ENCODE measurements at places on chromosomes 3 and 15. TPM values are rescaled to one million over a fixed set of nuclear protein-coding genes. Genes with fewer than 3 reads are reported as not detected.

DNA sequence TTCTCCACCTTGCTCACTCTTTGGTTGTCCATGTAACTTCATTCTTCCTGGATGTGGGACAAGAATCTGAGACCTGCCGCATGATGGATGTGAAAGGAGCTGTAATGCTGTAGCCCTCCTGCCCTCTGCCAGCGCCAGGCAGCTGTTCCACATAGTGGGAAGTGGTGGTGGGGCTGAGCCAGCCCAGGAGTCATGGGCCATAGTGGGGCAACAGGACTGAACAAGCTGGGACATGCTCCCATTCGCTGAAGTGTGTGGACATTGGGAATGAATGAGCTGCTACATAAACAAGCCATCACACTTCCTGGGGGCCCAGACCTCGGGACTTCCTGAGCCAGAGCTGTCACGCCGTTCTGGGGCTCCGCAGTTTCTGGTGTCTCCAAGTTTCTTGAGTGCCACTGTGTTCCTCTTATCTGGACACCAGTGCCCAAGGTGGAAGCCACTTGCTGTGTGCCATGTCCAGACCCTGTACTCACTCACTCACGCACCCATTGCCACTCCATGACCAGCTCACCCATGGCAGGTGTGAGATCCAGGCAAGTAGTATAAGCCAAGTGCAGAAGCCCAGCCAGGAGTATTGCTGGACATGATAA, 624.3 kb upstream of the EPHA6 start:
- no peak for DNase-seq

- no peak for DNase-seq
Measured at GRCh38 chr3:45123581-45124269, 22.5 kb downstream of the CDCP1 start.

- no peak for DNase-seq
Measured at GRCh38 chr3:46130631-46131310, 77.3 kb downstream of the CCR1 start.

- DNase-seq = no peak
Measured at GRCh38 chr15:94135486-94136147, 95.7 kb upstream of the MCTP2 start.

DNA sequence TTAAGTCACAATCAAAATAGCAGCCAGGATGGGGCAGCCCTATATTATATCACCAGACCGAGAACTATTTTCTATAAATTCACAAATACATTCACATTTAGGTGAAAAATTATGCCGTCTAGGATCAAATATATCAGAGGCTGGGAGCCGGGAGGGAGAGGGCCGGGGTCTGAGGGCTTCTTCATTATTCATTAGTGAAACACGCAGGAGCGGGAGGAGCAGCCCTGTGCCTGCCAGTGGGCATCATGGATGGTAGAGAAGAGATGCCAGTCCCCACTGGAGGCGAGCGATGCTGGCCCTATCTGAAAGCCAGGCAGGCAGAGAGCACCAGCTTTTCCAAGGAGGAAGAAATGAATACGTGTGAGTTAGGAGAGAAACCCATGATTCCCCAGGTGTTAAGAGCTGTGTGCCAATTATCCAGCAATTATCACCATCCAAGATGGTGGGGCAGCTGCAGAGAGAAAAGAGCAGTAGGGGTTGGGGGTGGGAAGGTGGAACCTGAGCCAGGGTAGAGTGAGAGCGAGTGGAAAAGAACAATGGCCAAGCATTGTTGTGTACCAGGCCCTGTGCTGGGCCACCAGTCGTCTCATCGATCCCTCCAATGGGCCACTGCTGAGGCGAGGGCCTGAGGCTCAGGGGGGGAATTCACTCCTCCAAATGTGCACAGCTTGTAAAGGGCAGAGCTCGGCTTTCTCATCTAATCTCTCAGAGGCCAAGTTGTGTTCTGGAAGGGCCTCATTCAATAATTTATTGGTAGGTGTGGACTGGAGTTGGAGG, 261.3 kb upstream of the TLE3 start:
- DNase-seq = no peak

DNA sequence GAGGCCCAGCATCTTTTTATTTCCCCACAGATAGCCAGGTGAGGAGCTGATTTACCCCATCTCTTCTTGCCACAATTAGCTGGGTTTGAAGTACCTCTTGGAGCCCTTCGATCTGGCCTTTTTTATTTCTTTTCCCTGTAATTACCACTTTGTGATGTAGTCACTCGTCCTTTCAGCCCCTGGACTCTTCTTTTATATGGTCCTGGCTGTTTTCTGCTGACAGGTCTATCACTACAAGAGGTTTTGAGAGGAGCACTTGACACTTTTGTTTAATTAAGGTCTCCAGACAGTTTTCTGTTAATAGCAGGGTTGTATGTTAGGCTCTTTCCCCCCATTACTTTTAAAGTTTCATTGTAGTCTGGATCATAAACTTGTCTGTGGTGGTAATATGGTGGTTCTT, 11.8 kb downstream of the ATXN7 start:
- no peak for DNase-seq

- DNase-seq = no peak
Measured at GRCh38 chr3:16064642-16065414, 109.7 kb upstream of the GALNT15 start.

GRCh38 chr3:10397879-10398278, 77.0 kb upstream of the SEC13 start:
- DNase-seq = no peak

GRCh38 chr15:74878273-74878672, 5.1 kb upstream of the SCAMP2 start:
- no peak for DNase-seq

DNA sequence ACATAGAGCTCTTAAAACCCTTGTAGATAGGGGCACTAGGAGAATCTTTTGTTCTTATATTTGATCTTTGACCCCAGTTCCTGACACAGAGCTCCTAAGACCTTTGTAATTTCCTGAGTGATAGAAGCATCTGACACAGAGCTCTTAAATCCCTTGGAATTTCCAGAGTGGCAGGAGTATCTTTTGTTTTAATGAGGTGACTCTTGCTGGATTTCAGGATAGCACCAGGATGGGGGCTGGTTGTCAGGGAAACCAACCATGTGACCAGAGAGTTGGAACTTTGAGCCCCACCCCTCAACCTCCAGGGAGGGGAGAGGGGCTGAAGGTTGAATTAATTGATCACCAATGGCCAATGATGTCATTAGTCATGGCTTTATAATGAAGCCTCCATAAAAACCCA, 47.6 kb upstream of the ST8SIA2 start:
- DNase-seq = no peak

GRCh38 chr15:41594801-41595746, 36.1 kb downstream of the TYRO3 start:
- DNase-seq = no peak

DNA sequence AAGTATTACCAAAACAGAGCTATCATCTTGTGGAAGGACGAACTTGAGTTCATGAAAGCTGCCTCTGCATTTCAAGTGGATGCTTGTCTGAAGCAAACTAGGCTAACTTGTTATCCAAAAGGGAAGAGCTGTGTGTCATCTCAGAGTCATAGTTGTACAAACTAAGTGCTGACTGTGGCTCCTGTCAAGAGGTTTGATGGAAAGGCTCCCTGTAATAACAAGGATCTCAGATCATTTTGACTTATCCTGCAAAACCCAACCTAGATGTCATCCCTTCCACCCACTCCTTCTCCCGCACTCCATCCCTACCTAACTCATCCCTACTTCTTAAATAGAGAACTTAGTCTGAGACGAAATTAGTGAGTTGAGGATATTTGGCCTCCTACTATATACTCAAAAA, 110.8 kb downstream of the NR2E3 start:
- DNase-seq = no peak

GRCh38 chr3:45607790-45608189, 13.2 kb downstream of the LIMD1 start:
- DNase-seq = no peak

GRCh38 chr3:152202976-152203626, 65.6 kb upstream of the MBNL1 start:
- DNase-seq = no peak

DNA sequence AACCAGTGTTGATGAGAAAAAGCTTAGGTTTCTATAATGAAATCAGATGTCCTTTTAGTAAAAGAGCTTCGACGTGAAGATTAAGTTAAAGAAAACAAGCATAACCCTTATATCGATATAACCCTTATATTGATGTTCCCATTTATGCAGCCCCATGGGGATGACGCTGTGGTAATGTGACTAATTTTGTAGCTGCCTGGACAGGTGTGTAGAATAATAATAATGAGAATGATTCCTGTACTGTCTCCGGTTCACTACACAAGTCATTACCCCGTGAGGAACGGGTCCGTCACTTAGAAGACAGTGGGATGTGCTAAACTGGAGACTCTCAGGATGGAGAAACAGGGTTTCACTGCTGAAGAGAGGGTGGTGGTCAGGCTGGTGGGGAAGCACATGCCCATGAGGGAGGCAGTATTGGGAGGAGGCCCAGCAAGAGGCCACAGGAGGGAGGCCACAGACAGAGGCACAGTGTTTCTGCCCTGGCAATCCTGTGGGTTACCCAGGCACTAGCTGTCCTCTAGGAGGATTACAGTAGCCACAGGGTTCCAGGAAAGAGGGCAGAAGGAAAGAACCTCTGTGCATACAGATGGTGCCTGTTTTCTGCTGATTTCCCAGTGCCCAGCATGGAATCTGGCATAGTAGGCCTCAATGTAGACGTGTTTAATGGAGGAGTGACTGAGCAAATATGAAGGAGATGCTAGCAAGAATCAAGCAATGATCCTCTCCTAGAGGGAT, 191.1 kb upstream of the TSC22D2 start:
- no peak for DNase-seq

Gene SEMA5B
- 0.13 TPM for total RNA-seq

Gene GRM7
- not detected for total RNA-seq

Gene MTMR10
- total RNA-seq = 27.3 TPM

Gene PLD1
- total RNA-seq = 67.9 TPM

Gene TNIK
- 5.4 TPM for total RNA-seq

Gene GP9
- total RNA-seq = not detected

Gene LYZL4
- not detected for total RNA-seq

Gene RASL12
- total RNA-seq = 2.8 TPM

Gene TTC21A
- total RNA-seq = 2.1 TPM

Gene ARL14
- total RNA-seq = 0.76 TPM

Gene SLC9C1
- total RNA-seq = not detected

Gene LDHAL6B
- not detected for total RNA-seq

All from esophagus squamous epithelium (tissue), 5 donors.